ENCODE measurements at places on chromosomes 2 and 18. TPM values are rescaled to one million over a fixed set of nuclear protein-coding genes. Genes with fewer than 3 reads are reported as not detected.

GRCh38 chr18:40789286-40789685, 1165.7 kb upstream of the PIK3C3 start:
- no peak for DNase-seq

DNA sequence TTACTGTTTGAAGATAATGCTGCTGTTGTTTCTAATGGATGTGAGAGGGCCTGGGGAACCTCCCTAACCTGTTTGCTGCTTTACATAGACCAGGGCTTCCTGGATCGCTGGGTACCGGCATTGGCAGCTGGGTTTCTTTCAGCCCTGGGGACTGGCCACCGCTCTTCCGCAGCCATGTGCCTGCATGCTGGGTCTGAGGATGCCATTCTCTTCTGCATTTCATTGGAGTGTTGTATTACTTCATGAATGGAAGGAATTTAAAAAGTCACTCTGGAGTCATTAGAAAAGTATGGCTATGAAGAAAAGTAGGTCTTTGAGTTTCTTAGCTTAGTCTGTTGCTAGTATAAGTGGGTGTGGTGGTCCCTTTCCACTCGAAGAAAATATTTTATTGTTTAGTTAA, 107.3 kb upstream of the MGAT5 start:
- DNase-seq = no peak

DNA sequence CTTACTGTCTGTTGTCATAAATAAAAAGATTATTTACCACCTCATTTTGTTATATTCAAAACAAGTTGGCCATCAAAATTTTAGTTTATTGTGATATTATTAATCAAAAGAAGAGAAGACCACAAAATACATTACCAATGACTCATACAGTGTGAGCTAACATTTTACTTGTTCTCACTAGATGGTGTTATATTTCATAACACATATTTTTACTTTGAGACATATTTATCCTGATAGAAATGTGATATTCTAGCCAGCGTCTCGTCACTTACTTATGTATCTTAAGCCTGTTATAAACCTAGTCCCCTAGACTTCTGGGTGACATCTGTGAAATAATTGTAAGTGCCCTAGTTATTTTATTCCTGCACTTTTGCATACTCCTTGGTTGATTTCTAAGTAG, 263.2 kb downstream of the CDH7 start:
- no peak for DNase-seq

DNA sequence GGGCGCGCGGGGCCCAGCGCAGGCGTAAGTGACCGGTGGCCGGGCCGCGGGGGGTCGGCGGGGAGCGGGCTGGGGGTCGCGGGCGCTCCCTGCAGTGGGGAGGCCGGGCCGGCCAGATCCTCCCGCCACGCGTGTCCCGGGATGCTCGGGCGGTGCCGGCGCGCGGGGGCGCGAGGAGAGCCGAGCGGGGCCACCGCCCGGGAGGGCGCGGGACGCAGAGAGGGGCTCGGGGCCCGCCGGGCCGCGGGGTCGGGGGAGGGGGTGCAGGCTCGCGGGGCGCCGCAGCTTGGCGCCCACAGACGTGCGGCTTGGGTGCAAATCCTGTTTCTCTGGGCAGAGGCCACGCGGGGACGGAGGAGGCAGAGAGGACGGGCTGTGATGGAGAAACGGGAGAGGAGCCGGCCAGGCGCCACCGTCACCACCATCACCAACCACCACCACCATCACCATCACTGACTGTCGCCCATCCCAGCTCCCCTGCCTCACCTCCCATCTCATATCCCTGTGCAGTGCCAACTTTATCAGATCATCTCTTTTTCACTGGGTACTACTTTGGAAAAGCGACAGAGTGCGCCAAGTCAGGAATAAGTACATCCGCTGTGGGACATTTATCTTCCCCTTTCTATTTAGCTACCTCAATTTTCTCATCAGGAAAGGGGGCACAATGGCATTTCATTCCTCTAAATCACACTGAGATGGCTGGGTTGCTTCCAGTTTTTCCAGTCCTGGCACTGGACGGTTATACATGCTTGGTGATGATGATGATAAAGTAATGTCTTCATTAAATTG, 97.2 kb upstream of the GPR45 start:
- no peak for DNase-seq

DNA sequence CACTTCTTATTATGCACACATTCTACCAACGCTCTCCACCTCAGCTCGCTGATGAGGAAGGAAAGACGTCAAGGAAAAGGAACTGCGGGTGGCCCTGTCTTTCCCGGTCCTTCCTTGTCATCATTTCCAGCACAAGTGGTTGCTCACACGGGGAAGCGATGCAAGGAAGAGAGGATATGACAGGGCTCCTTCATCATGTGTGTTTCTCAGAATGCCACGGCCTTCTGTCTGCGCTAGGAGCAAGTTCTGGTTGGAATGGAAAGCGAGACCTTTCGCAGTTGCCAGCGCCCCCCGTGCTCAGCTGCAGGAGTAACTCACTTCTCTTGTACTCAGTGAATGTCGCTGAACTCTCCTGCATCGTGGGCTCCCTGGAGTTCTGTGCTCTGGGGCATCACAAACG, 191.8 kb upstream of the GLI2 start:
- no peak for DNase-seq

GRCh38 chr2:190126798-190127197, 64.3 kb upstream of the MSTN start:
- no peak for DNase-seq

- DNase-seq = no peak
Observed at GRCh38 chr2:112340475-112341267, 65.3 kb downstream of the ZC3H6 start.

DNA sequence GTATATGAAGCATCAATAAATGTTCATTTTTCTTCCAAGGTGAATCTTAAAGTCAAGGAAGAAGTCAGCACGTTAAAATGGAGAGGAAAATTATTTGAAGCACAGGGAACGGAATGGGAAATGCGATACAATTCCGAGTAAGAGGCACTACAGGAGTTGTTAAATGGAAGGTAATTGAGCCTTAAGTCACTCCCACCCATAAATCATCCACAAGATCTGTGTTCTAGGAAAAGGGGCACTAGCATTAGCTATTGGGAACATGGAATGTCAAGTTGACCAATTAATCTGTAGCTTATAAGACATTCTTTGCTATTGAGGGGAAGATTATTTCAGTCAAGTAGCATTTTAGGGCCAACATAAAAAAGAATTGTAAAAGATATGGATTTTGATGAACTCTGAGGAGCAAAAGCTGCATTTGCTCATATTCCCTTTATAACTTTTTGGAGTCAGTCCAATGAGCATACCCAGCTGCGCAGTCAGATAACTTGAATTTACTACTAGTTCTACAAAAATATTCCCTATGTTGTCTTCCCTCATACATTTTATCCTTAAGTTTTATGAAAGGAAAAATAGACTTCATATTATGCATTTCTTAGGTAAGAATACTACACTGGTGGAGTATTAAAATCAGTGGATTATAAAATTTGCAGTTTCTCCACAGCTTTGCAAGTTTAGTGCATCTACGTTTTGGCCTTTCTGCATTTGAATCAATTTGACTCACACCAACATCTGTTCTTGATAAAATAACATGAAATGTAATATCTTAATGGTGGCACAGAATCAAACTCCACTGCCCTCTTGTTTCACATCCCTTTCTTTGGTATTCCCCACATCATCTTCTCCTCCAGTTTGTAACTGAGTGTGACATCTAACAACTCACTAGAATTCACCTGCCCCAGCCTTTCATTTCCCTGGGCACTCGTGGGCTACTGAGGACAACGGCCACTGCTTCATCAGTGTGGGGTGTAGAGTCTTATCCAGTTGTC, 95.6 kb downstream of the SP3 start:
- no peak for DNase-seq

DNA sequence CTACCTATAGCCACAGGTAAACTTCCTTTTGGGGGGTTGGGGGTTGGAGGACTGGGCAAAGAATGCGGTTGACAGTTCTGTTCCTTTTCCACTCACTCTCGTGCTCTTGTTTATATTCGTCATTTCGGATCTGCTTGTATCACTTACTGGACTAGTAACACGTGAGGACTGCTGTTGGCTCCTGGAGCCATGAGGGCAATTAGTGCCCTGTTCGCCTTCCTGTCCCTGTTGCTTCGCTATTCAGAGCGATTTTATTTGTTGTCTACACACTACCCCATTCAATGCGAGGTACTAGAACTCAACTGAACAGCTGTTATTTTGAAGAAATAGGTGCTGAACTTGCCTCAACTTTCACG, 1.1 kb downstream of the KCNJ3 start:
- DNase-seq = no peak

- DNase-seq = no peak
Observed at GRCh38 chr2:100380681-100381080, 36.8 kb downstream of the CHST10 start.

DNA sequence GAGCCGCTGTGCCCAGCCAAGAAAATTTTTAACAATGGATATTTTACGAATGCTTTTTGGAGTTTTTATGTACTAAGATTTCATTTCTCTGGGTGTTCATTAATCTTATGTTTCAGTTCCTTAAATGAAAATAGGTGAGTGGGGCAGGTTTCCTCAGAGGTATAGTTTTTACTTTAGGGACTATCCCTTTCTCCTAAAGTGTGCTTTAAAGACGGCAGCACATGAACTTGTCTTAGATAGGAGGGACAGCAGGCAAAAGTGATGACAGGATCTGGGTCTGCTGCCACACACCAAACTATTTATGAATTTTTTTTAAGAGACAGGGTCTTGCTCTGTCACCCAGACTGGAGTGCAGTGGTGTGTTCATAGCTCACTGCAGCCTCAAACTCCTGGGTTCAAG, 8.0 kb upstream of the REL start:
- no peak for DNase-seq

- DNase-seq = no peak
Observed at GRCh38 chr2:45965871-45966498, 314.5 kb downstream of the PRKCE start.

GRCh38 chr2:232349946-232350635, 28.5 kb upstream of the ALPP start:
- no peak for DNase-seq

The SLC23A3 gene
- 1.2 TPM for total RNA-seq

The CABLES1 gene
- 7.5 TPM for total RNA-seq

The ATP9B gene
- total RNA-seq = 20.1 TPM

The CFC1 gene
- not detected for total RNA-seq

The ATP8B1 gene
- total RNA-seq = 13.1 TPM

The YES1 gene
- total RNA-seq = 167 TPM

The RAB31 gene
- total RNA-seq = 44.2 TPM

The ANKRD39 gene
- total RNA-seq = 22.6 TPM

The CHCHD5 gene
- 36.5 TPM for total RNA-seq

The TRPM8 gene
- total RNA-seq = 0.07 TPM

The GPD2 gene
- total RNA-seq = 19.1 TPM

The GLI2 gene
- total RNA-seq = 4.8 TPM
